ENCODE measurements at places on chromosomes 16 and 17.

DNA sequence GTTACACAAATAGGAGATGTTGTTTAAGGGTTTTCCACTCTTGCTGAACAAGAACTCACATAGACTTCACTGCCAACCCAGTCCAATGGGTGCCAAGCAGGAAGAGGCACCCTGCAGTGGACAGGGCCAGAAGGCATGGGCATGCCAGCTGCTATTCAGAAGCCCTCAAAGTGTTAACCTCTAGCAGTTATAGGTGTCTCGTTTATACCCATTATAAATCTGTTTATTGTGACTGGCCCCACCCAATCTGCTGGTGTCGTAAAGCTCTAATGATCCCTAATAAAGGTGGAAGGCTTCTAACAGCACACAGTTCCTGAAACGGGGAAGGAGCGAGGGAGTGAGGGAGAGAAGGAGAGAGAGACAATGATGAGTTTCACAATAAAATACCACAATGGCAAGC, 23.9 kb downstream of the HNF1B start:
- peaks cover 22% of the 10 kb centered on the region for H3K4me1 ChIP-seq
- H3K36me3 ChIP-seq: no peaks in the 10 kb centered on the region
- DNase-seq: no peak
- H3K27me3 ChIP-seq: peaks cover 15% of the 10 kb centered on the region
- no peak overlapping the region for H3K27ac ChIP-seq

GRCh38 chr16:6020162-6020985, 922.8 kb upstream of the EEF2KMT start:
- H3K27me3 ChIP-seq: peaks cover 12% of the 10 kb centered on the region
- H3K36me3 ChIP-seq: peaks cover 3% of the 10 kb centered on the region
- no peak overlapping the region for H3K27ac ChIP-seq
- DNase-seq: no peak
- H3K4me1 ChIP-seq: no peaks in the 10 kb centered on the region
- H3K4me3 ChIP-seq: no peak overlapping the region

GRCh38 chr16:474420-475122, 49.1 kb downstream of the RAB11FIP3 start:
- H3K27ac ChIP-seq: no peak overlapping the region
- no peak for DNase-seq
- no peaks in the 10 kb centered on the region for H3K4me1 ChIP-seq
- no peaks in the 10 kb centered on the region for H3K36me3 ChIP-seq
- H3K27me3 ChIP-seq: no peaks in the 10 kb centered on the region
- no peak overlapping the region for H3K4me3 ChIP-seq

DNA sequence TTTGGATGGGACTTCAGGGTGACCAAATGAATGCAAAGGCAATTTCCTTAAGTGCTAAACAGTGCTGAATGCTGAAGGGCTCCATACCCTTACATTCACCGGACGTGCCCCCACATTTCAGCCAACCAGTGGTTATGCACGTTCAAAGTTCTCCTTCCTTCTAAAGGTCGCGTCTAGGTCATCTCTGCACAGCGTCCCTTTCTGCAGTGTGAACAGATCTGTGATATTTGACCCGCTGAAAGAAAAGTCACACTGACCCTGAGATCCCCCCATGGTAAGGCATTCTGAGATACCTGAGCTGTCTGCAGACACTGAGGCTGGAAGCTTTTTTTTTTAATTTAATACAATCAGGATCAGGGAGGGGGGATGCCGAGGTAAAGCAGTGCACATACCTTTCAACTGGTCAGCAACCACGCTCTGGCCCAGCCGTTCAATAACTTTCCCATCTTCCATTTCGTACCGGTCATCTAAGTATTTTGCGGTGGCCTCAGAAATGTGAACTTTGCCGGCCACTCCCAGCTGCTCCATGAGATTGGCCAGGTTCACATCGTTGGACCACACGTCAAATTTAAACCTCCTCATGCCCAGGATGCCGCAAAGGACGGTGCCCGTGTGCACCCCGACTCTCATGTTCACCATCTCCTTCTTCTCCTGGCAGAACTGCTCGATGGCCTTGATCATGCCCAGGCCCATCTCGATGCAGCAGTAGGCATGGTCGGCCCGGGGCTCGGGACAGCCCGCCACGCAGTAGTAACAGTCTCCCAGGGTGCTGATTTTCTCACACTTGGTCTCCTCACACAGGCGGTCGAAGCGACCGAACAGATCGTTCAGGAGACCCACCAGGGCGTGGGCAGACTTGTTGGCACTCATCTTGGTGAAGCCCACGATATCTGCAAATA, 2.6 kb downstream of the ADCY9 start:
- H3K4me3 ChIP-seq: peak overlapping the region; percentile 93
- DNase-seq: no peak
- peaks cover 55% of the 10 kb centered on the region for H3K4me1 ChIP-seq
- no peak overlapping the region for H3K27ac ChIP-seq
- no peaks in the 10 kb centered on the region for H3K27me3 ChIP-seq

DNA sequence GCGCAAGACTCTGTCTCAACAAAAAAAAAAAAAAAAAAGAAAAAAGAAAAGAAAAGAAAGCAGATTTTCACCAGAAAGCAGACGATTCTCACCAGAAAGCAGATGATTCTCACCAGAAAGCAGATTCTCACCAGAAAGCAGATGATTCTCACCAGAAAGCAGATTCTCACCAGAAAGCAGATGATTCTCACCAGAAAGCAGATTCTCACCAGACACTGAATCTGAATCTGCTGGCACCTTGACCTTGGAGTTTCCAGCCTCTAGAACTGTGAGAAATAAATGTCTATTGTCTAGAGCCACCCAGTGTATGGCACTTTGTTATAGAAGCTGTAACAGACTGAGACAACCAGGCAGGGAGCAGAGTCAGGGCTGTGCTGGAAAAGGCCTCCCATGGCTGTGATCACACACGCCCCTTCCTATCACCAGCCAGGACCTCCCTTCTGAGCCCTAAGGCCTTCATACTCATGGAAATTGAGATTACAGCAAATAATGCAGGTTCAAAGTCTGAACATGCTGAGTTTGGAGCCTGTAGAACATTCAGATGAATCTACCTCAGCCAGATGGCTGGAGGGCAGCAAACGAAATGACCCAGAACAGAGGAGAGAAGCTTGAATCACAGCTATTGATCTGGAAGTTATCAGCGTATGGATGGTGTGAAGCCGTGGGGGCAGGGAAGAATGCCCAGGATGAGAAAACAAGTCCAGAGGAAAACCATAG, 309.3 kb downstream of the SLC39A11 start:
- H3K4me1 ChIP-seq: peaks cover 3% of the 10 kb centered on the region
- H3K36me3 ChIP-seq: no peaks in the 10 kb centered on the region
- no peak overlapping the region for H3K27ac ChIP-seq
- no peaks in the 10 kb centered on the region for H3K27me3 ChIP-seq
- no peak for DNase-seq
- H3K4me3 ChIP-seq: no peak overlapping the region

DNA sequence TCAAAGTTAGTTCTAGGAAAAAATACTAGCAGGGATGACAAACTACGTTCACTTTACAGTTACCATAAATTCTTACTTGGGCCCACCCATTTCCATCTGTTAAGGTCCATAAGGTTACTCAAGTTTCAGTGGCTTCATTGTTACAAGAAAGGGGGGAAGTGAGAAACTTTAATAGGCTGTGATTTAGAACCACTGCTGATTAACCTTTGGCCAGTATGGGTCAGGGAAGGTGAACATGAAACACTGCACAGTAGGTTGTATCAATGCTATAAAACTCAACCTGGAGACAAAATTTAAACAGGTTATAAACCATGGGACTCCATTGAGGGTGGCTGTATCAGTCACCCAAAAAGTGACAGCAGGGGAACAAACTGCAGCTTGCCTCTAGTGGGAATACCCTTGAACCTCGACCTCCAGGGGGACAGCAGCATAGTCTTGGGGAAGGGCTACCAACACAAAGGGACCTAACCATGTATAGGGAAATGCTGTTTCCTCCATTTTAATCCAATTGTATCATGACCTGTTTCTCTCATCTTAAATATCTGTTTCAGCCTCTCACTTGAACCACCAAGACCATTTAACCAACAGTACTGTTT, 10.4 kb downstream of the PTRH2 start:
- DNase-seq: no peak
- H3K36me3 ChIP-seq: peaks cover 37% of the 10 kb centered on the region
- peak overlapping the region; percentile 95 for H3K27ac ChIP-seq
- no peaks in the 10 kb centered on the region for H3K27me3 ChIP-seq
- H3K4me1 ChIP-seq: peaks cover 59% of the 10 kb centered on the region

Data from activated T-cell treated with anti-CD3 and anti-CD28 coated beads, Interleukin-2, amount 50 U/mL, for 72 hours (primary cell).